Head of caudate nucleus (tissue), 42 donors: ENCODE measurements at places on chromosomes 7 and 10.
A peak's percentile ranks its signal among the peaks of the same experiment; 100 is the strongest.

- no peak for DNase-seq
These were observed 38.4 kb downstream of the UNCX start for GRCh38 chr7:1271046-1271445.

DNA sequence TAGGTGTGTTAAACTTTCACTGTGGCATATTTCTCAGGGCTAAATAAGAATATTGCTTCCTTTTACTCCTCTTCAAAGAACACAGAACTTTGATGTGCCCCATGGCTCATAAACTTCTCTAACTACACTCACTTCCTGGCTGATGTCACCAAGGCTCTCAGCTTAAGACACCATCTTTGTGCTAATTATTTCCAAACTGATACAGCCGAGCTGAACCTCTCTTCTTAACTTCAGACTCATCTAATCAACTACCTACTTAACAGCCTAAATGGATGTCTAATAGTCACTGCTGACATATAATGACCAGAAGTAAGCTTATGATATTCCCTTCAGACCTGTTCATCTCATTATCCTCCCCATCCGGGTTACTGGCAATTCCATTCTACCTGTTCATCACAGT is 3.6 kb downstream of the C10orf67 start:
- no peak for DNase-seq

GRCh38 chr10:14545827-14546226 is 215.1 kb upstream of the FRMD4A start:
- DNase-seq = no peak

GRCh38 chr10:58963723-58964124 is 212.7 kb upstream of the PHYHIPL start:
- DNase-seq = peak; percentile 93

DNA sequence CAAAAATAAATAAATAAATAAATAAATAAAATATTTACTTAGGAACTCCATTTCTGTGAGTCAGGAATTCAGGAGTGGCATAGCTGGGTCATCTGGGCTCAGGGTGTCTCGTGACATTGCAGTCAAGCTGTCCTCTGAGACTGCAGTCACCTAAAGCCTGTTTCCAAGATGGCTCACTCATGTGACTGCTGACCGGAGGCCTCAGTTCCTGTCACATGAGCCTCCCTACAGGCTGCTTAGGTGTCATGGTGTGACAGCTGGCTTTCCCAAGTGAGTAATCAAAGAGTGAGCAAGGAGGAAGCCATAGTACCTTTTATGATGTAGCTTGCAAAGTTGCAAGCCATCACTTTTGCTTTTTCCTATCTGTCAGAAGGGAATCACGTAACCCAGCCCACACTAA is 128.6 kb upstream of the KCTD7 start:
- no peak for DNase-seq

- DNase-seq = no peak
These were observed 290.0 kb downstream of the WDR37 start for GRCh38 chr10:1346201-1346600.

- DNase-seq = no peak
These were observed 435.9 kb downstream of the PLXNA4 start for GRCh38 chr7:132140341-132140740.

- no peak for DNase-seq
These were observed 88.9 kb upstream of the KLF6 start for GRCh38 chr10:3873728-3874461.

GRCh38 chr7:94375691-94376090 is 19.0 kb upstream of the COL1A2 start:
- no peak for DNase-seq

DNA sequence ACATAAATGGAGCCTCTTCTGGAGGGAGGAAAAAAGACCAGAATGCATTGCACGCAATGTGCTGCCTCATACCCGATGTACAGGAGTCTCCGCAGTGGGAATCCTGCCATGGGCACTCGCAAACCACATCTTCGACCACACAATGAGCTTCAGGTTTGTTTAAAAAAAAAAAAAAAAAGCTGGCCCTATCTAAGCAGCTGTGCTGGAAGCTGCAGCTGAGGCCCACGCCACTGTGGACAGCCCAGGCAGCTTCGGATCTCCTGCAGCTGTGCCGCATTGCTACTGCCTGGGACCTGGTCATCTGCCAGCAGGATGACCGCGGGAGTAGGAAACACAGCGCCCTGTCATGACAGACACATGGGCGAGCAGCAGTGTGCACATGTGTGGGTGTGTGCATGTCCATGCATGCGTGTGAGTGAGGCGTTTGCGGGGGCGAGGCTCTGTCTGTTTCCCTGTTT is 26.0 kb downstream of the EN2 start:
- DNase-seq = no peak

GRCh38 chr7:24381894-24382505 is 98.0 kb downstream of the NPY start:
- DNase-seq = no peak

GRCh38 chr7:137418841-137419240 is 75.3 kb upstream of the PTN start:
- no peak for DNase-seq

DNA sequence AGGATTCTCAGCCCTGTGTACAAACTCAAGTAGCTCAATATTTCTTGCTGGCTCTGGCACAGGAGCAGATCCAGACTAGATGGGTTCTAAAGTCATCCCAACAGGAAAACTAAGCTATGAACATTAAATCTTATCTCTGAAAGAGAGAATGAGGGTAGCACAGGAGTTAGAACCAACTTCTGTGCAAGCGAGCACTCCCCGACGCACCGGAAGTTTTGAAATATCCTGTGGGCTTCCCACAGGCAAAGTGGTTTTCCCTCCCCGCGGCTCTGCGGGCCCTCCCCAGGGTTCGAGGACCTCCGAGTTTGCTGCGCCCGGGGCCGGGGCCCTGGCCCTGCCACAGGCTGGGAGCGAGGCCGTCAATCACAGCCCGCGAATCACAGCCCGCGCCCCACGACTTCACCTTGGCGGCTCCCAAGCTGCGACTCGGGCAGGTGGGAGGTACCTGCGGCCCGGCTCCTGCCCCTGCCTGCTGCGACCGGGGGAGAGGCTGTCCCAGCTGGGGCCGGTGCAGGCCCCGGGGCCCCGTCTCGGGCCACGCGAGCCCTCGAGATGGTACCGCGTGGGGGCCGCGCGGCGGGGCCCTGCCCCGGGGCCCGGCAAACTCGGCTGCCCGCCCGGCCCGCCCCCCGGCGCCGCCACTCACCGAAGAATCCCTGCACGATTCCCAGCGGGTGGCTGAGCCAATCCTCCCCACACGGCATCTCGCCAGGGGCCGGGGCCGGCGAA is 598 bp downstream of the MCMBP start:
- peak; percentile 77 for DNase-seq

DNA sequence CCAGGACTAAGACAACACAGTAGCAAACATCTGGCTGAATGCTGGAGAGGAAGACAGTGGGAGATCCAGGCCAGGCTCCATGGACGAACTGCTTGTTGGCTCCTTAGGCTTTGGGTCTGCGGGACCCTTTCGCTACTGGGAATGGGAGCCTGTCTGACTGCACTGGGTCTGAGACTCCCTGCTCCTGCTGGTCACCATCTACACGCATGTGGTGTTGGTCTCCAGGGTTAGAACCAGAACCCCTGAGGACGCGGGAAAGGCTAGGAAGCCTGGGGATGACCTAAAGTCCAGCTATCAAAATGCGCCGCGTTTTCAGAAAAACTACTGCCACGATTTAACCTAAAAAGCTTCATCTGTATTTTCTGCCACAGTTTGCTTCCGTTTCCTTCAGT is 817 bp upstream of the DNAJB6 start:
- no peak for DNase-seq

- no peak for DNase-seq
These were observed 172.1 kb downstream of the ACTR3B start for GRCh38 chr7:152931633-152932032.

DNA sequence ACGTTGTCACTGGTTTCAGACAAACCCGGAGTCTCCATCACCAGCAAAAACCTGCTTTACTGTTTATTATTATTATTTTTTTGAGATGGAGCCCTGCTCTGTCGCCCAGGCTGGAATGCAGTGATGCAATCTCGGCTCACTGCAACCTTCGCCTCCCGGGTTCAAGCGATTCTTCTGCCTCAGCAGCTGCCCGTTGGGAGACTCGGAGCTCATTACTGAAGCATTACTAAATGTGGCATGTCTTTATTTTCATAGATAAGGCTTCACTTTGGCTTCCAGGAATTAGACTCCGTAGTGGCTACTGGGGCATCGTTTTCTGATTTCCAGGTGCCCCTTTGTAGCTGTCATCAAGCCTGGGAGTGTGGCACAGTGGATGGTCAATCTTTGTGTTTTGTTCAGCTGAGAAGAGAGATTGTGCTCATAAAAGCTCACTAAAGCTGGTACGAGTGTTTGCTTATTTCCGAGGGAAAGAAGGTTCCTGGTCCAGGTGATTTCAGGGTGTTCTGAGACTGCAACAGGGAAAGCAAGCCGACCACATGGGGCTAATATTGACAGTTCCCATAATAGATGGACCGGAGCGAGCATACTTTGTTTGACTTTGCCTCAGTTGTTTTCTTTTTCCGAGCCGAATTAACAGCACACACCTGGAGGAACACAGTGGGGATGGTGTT is 163.1 kb downstream of the CAMK1D start:
- DNase-seq = no peak

DNA sequence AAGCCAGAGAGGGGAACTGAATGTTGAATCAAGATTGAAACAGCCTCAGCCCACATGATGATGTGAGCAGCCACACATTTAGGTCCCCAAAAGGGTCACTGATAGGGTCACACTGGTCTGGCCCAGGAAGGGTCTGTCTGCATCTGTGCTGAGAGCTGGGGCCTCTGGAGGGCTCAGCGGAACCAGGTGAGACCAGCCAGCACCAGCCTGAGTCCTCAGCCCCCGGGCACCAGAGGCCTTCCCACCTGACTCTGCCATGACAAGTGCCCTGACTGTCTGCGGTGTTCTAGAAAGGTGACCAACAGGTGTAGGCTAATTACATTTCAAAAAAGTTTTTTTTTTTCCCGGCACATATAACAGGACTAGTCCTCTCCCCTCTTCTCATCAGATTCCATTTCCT is 76.2 kb downstream of the WDR11 start:
- DNase-seq = no peak

DNA sequence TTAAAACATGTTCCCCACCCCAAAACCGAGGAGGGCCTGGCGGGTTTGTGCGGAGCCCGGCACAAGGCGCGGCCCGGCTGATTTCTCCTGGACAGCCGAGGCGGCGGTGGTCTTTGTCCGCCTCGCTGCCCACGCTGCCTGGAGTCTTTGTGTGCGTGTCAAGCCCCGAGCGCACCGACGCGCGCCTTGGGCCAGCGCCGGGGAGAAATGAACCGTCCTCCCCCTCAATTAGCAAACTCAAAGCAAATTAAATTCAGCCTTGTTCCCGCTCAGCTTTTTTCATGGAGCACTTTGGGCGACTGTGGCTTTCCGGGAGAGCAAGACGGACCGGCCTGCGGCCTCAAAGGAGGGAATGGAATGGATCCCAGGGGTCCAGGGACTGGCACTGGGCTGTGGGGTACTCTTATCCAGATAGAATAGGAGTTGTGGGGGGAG is 4.1 kb downstream of the EMX2 start:
- DNase-seq = no peak

DNA sequence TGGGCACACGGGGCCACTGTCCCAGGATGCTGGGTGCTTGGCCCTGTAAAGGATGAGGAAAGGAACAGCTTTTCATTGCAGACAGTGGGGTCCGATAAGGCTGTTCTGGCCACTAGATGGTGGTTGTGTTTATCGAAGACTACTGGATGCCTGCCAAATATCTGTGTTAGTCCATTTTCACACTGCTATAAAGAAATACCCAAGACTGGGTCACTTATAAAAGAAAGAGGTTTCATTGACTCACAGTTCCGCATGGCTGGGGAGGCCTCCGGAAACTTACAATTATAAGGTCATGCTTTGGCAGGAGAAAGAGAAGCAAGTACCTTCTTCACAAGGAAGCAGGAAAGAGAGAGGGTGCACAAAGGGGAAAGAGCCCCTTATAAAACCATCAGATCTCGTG is 32.2 kb upstream of the GARS1 start:
- DNase-seq = no peak

- no peak for DNase-seq
These were observed 50.8 kb downstream of the AP3M1 start for GRCh38 chr10:74099836-74100235.

GRCh38 chr10:131746785-131747184 is 154.0 kb upstream of the PPP2R2D start:
- no peak for DNase-seq

DNA sequence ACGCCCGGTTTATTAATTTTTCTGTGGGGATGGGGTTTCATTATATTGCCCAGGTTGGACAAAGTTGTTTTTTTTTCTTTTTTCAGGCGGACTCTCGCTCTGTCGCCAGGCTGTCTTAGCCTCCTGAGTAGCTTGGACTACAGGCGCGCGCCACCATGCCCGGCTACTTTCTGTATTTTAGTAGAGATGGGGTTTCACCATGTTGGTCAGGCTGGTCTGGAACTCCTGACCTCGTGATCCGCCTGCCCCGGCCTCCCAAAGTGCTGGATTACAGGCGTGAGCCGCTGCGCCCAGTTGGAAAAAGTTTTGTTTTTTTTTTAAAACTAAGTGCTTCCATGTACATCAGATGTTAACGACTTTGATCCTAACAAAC is 542 bp upstream of the ZNF394 start:
- DNase-seq = no peak
